ENCODE measurements at places on chromosomes 13 and 19.

- no peak for DNase-seq
These were observed 13.2 kb downstream of the FUZ start for GRCh38 chr19:49799798-49800376.

DNA sequence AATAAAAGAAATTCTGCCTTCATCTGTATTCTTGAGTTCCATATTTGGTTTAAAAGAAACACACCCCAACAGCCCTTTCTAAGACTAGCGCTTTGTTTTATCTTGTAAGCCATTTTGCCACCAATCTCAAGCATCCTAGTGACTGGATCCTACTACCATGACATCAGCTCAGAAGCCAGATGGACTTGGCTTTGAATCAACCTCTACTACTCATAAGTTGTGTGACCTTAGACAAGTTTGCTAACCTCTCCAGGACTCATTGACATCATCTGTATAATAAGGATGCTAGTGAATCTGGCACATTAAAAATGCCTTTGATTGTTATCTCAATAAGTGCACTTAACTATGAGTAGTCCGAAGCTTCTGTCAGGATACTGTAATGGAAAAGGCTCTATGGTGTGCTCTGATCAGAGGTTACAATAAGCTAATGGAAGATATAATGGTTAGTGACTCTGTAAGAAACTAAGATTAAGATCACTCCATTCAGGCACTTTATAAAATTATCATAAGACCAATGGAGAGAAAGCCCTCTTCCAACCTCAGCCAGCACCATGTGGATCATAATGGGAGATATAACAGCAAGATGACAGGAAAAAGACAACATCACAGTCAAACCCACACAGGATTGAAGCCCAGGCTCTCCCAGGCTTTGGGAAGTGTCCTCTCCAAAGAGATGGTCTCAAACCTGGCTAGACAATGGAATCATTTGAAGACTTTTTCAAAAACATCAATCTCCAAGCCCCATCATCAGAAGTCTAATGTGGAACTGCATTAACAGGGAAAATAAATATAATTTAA lies 180.6 kb upstream of the MIR17HG start:
- DNase-seq: no peak

GRCh38 chr19:34236035-34236987 lies 18.0 kb upstream of the GARRE1 start:
- DNase-seq: no peak

- DNase-seq: peak; percentile 22
These were observed 204.9 kb downstream of the ZIC5 start for GRCh38 chr13:99766641-99767045.

- DNase-seq: no peak
These were observed 38.0 kb downstream of the NFIX start for GRCh38 chr19:13033244-13033643.

DNA sequence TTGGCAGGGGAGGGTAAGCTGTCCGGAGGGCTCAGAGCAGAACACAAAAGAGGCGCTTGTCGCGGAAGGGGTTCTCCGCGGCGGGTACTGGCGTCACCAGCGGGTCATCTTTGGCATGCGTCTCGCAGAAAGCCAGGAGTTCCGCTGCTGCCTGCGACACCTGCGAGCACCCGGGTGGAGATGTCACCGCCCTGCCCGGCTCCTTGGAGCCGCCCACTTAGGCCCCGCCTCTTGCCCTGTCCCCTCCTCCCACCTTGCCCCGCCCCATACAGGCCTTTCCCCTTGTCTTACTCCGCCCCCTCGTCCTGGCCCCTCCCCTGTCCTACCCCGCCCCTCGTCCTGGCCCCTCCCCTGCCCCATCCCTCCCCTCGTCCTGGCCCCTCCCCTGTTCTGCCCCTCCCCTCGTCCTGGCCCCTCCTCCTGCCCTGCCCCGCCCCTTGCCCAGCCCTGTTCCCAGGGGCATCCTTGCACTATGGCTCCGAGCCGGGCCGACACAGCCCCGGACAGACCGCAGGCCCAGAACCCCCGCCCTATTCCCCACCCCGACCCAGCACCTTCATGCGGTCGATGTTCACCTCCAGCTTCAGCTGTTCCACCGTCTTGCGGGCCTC lies 1.9 kb downstream of the GNG8 start:
- no peak for DNase-seq

GRCh38 chr13:34129436-34129835 lies 311.5 kb downstream of the RFC3 start:
- no peak for DNase-seq

DNA sequence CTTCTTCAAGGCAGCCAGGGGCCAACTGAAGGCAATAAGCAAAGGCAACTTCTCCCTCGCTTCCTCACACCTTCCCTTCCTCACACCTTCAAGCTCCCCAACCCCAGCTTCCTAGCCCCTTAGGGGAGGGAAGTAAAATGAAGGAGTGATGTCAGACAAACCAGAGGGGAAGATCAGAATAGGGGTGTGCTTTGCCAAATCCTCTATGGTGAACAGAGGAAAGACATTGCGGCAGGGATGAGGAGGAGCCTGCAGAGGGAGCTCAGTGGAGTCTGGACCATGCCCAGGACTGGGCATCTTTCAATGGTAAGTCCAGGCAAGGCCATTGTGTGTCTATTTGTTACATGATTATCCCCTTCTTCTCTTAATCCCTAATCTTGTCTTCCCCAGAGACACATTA lies 164.0 kb downstream of the TSHZ3 start:
- DNase-seq: no peak

DNA sequence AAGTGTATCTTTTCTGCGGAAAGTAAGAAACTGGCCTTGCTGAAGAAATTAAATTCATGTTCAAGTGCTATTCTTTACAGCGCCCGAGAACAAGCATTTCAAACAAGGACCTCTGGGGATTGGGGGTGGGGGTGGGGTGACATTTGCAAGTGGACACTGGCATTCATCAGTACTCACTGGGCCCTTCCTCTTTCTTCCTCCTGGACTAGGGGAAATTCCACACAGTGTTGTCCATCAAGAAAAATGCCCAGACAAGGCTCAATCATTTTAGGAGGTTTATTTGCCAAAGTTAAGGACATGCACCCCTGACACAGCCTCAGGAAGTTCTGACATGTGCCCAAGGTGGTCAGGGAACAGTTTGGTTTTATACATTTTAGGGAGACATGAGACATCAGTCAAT lies 22.9 kb upstream of the OR10H1 start:
- no peak for DNase-seq

DNA sequence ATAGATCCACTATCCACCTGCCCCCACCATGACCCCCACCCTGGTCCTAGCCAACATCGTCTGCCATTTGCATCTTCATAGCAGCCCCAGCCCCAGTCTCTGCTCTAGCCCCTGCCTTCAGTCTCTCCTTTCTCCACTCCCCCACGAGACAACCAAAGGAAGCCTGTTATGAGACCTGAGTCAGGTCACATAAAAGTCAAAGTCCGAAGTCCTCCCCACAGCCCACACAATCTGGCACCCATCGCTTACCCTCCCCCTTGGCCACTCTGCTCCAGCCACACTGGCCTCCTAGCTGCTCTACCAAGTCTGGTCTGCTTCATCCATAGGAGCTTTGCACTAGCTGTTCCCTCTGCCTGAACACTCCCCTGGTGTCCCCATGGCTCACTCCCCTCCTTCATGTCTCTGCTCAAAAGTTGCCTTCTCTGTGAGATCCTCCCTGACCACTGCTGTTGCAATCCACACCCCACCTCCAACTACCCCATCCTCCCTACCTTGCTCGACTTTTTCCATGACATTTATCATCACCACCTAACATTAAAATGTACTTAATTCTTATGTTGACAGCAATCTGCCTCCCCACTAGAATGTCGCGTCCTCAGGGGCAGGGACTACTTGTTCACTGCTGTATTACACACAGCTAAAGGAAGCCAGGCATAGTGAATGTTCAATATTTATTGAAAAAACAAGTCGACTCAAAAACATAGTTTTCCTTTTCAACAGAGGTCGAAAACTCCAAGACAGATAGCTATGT lies 1.2 kb upstream of the PLEKHG2 start:
- DNase-seq: no peak

GRCh38 chr19:37334179-37335071 lies 36.5 kb upstream of the ZNF527 start:
- DNase-seq: peak; percentile 85

GRCh38 chr19:52191389-52191788 lies 1.5 kb downstream of the PPP2R1A start:
- no peak for DNase-seq

GRCh38 chr19:46904114-46905060 lies 43.6 kb downstream of the ARHGAP35 start:
- DNase-seq: no peak

- no peak for DNase-seq
These were observed 8.3 kb upstream of the KCNN4 start for GRCh38 chr19:43789029-43789428.

DNA sequence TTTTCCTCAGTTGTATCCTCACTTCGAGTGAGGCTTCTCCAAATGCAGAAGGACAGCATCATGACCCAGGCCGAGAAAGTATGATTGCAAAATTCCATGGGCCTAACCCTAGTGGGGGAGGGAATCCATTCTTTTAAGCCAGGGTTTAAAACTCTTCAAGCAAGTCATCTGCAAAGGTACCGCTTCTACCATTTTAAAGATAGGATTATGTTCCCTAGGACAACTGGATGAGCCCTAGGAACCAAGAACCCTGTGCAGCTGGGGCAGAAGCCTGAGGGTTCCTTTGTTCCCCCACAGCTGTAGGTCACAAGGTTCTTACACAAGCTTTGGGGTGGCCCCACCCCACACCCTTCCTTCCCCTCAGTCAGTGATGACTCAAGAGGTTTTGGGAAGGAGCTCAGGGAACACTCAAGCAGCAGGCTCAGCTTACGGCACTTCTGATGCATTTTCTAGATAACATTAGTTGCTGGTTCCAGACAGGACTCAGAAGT lies 13.5 kb downstream of the ARL11 start:
- no peak for DNase-seq

DNA sequence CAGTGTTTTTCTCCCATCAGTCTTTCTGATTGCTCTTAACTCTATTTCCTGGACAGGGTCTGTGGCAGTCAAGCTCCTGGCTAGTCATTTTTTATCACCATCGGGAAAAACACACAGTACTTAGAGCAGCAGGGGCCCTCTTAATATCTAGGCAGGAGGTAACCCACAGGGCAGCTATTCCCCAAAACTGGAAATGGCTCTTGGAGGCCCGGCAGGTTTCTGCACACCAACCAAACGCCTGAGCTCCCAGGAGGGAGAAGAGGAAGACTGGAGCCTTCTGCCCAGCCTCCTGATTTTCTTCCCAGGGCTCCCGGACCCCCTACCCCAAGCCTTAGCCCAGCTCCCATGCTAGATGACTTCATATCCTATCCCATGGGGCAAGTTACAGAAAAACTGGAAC lies 49.3 kb upstream of the VSTM2B start:
- no peak for DNase-seq

GRCh38 chr13:85520445-85520844 lies 278.8 kb downstream of the SLITRK6 start:
- peak; percentile 6 for DNase-seq

DNA sequence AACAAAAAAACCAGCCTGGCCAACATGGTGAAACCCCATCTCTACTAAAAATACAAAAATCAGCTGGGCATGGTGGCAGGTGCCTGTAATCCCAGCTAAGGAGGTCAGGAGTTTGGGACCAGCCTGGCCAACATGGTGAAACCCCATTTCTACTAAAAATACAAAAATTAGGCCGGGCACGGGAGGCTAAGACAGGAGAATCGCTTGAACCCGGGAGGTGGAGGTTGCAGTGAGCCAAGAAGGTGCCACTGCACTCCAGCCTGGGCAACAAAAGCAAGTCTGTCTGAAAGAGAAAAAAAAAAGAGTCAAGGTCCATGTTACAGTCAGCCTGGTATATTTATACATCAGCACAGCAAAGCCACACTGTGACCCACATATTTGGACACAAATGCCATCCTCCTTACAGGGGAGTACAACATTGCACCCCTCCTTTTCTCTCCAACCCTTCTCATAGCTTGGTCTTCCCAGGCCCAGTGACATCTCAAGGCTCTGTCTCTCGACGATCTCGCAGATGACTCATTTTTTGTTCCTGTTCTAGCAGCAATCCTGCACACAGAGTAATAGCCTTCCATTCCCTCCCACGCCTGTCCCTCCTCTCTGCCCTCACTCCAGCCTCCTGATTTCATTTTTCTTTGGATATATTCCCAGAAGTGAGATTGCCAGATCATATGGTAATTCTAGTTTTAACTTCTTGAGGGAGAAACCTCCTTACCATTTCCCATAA lies 21.0 kb upstream of the DPP9 start:
- no peak for DNase-seq

DNA sequence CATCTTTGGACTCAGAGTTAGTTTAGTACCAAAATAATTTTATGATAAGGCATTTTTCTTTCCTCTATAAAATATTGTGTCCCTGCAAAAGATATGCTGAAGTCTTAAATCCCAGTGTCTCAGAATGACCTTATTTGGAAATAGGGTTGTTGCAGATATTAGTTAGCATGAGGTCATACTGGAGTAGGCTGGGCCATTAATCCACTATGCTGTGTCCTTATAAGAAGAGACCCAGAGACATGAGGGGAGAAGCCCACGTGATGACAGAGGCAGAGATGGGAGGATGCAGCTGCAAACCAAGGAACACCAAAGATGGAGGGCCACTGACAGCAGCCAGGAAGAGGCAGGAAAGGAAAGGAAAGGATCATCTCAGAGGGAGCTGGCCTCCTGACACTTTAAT lies 6.4 kb downstream of the POGLUT2 start:
- DNase-seq: no peak

DNA sequence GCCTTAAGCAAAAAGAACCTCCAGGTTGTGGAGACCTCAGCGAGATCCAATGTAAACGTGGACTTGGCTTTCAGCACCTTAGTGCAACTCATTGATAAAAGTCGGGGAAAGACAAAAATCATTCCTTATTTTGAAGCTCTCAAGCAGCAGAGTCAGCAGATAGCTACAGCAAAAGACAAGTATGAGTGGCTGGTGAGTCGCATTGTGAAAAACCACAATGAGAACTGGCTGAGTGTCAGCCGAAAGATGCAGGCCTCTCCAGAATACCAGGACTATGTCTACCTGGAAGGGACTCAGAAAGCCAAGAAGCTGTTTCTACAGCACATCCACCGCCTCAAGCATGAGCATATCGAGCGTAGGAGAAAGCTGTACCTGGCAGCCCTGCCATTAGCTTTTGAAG lies 58.5 kb downstream of the ARHGAP35 start:
- no peak for DNase-seq

- no peak for DNase-seq
These were observed 4.2 kb downstream of the RCBTB2 start for GRCh38 chr13:48528720-48529119.

DNA sequence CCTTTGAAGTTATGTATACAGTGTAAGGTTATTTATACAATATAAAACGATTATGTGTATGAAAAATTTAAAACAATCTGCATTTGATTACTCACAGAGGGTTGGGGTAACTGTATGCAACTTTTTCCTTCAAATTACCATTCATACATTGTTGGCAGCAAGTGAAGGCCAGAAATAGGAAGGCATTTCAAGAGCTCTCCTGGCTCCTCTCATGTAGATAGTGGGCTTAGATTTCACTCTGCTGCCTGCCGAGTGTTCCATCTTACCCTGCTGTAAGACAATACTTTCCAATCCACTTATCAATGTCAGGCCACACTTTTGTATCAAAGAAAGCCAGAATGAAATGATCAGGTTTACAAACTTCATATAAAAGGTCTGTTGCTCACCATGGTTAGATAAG lies 245.2 kb downstream of the DNAJC15 start:
- peak; percentile 15 for DNase-seq

- DNase-seq: no peak
These were observed 12.7 kb downstream of the KLHL26 start for GRCh38 chr19:18649371-18650020.

Measured in NCI-H1092 (cell line).